Activated naive CD8-positive, alpha-beta T cell treated with anti-CD3 and anti-CD28 coated beads, Interleukin-2, amount 50 U/mL, for 16 hours (primary cell): ENCODE measurements at places on chromosomes 5 and 9.

DNA sequence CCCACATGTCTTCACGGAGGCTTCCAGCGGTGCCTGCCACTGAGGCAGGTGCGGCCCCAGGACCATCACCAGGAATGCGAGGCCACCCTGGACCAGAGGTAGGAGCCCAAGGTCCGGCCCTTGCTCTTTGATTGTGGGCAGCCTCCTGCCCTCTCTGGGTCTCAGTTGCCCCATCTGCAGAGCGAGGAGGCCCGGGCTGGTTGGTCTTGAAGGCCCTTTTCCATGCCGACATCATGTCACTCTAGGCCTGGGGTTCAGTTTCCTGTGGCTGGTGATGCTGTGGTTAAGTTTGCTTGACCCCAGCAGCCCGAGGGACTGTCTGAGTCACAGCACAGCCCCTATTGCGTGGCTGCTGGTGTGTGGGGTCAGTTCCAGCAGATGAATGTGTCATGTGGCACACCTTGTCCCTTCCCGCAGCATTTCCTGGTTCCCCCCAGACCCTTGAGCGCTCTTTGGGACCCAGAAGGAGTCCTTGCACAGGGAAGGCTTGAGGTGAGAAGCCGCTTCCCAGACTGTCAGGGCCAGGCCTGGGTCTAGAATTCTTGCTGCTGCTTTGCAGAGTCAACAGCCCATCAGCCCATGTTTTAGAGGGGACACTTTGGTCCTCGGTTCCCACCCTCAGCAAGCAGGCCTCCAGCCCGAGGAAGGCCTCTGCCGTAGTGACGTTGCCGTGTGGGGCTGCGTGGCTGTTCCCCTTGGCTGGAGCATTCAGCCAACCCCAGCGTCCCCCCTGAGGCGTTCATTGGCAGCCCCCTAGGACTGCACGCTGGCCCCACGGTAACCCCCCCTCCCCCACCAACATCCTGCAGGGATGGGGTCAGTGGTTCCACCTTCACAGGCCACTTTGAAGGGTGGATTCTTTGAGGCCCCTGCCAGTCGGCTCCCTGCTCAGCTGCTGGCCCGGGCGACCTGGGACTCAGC, 31.0 kb upstream of the HMCN2 start:
- no peak for DNase-seq

- no peak for DNase-seq
Observed at GRCh38 chr9:38063363-38063707, 5.7 kb downstream of the SHB start.

DNA sequence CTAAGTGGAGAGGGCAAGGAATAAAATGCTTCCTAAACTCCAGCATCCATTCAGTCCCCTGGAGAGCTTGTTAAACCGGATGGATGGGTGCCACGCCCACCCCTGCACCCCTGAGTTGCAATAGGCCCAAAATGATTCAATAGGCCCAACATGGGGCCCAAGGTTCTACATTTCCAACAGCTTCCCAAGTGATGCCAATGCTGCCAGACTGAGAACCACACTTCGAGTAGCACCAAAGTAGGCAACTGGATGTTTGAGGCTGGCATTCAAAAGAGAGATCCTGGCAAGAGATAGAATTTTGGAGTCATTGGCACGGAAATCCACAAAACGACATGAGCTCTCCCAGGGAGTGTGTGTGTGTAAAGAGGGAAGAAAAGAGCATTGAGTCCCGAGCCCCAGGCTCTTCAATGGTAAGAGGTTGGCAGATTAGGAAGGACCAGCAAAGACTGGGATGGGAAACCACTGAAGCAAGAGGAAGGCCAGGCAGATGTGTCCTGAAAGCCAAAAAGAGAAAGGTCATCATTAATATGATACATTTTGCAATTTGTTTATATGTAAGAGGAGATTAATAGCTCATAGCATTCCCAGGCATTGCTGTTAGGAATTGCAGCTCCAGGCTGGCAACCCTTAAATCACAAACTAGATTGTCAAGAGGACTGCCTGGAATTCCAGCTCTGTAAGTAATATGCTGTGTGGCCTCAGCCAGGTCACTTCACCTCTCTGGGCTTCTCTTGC, 130.6 kb downstream of the KCNIP1 start:
- no peak for DNase-seq

GRCh38 chr5:118461436-118461835, 526.9 kb downstream of the DTWD2 start:
- no peak for DNase-seq

DNA sequence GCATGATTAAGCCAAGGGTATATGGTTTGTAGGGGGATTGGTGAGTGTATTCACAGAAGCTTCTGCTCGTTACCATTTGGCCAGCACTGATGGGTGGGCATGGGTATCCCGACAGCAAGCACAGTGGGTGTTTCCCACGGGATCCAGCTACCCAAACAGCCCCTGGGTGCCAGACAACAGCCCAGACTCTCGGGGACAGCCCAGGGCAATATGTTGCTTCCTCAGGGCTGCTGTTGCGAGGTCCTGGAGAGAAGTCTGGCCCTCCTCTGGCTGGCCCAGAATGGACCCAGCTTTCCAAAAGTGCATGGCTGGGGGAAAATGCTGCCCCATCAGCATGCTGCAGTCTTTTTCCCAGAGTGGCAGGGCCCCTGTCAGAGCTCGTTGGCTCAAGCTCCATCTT, 247.0 kb downstream of the IRX1 start:
- no peak for DNase-seq

GRCh38 chr5:174837919-174838902, 113.8 kb downstream of the MSX2 start:
- DNase-seq: no peak

GRCh38 chr5:144308174-144308573, 137.5 kb downstream of the KCTD16 start:
- DNase-seq: no peak

GRCh38 chr9:94923326-94924089, 197.0 kb downstream of the AOPEP start:
- DNase-seq: no peak

DNA sequence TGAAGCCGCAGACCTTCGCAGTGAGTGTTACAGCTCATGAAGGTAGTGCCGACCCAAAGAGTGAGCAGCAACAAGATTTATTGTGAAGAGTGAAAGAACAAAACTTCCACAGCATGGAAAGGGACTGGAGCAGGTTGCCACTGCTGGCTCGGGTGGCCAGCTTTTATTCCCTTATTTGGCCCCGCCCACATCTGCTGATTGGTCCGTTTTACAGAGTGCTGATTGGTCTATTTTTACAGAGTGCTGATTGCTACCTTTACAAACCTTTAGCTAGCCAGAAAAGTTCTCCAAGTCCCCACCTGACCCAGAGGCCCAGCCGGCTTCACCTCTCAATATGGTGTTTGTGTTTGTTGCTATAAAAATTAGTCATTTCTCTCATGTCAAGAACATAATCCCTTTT, 49.7 kb downstream of the RECK start:
- DNase-seq: no peak

- DNase-seq: no peak
Observed at GRCh38 chr9:734831-735511, 106.5 kb upstream of the DMRT1 start.

DNA sequence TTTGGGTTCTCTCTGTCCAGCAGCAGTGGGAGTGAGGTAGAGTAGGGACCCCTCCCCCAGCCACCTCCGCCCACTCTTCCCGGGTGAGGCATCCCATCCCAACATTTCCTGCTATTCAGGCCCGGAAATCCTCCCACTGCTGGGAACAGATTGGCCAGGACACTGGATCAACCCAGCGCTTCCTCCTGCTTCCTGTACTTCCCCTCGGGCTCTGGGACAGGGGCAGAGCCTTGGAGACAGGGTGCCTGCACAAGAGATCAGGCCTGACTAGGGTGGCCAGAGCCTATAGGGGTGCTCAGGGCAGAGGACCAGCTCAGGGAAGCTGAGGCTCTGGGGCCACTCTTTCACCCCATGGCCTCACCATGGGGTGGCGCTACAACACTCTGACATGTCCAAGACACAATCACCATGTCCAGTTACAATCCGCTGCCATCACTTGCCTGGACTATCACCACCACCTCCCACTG, 14.5 kb downstream of the SH2D3C start:
- DNase-seq: no peak

DNA sequence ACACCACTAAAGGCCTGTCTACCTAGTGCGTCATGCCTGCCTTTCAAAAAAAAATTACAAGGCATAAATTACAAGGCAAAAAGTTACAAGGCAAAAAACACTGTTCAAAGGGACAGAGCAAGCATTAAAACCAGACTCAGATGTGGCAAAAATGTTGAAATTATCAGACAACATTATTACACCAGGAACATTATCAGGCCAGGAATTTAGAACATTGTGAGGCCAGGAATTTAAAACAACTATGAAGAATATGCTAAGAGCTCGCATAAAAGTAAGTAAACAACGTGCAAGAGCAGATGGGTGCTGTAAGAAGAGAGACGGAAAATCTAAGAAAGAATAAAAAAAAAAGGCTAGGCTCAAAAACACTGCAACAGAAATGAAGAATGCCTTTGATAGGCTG, 18.2 kb upstream of the MLANA start:
- no peak for DNase-seq

GRCh38 chr9:130332384-130332926, 66.9 kb downstream of the HMCN2 start:
- DNase-seq: no peak

DNA sequence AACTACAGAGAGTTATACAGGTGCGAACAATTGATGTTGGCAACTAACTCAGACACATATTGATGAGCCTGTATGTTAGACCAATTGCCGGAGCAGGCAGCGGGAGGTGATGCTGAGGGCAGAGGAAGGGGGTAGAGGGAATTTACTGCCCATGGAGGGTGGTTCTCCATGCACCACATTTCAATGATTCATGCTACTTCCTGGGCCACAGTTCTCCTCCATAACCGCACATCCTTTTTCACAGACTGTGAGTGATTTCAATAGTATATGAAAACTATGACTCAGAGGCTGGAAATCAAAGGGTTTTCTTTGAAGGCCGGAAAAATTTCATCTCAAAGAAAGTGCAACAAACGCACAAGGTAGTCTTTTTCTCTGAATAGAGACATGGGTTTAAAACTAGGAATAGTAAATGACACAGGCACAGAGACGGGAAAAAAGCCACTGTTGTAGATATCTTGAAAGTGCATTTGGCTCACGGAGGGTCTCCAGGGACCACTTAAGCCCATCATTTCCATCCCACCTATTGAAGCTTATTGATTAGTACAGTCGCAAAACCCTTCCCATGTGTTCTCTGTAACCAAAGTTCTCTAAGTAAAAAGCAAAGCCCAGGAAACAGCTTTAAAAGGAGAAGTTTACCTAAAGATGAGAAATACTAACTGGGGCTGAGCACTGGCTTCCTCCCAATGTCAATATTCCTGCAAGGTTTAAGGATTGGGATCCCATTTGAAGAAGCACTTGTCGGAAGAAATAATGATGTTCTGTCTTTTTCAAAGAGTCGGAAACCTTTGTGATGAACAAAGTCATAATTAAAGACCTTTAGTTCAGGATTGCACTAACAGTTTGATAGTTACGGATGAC, 28.0 kb upstream of the ADAM19 start:
- DNase-seq: peak; percentile 9

DNA sequence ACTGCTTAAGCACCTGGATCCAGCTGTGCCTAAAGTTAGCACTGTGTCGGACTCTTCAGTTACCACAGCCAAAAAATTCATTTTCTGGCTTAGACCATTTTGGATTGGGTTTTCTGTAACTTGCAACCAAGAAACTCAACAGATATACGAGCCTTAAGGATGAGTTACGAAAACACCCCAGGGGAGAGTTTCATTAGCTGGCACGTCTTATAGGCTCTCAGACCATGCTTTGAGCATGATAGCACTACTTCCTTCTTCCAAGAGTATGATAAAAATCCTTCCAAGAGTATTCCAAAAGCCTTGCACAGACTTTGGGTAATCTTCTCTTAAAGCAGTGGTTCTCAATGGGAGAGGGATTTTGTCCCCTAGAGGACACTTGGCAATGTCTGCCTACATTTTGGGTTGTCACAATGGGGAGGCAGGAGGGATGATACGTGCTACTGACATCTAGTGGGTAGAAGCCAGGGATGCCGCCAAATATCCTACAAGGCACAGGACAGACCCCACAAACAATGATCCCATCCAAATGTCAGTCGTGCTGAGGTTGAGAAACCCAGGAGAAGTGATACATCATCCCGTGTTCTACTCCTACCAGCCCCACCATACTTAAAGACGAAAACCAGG, 64.8 kb downstream of the SMIM23 start:
- no peak for DNase-seq

GRCh38 chr5:135393229-135393628, 5.8 kb downstream of the MACROH2A1 start:
- no peak for DNase-seq

GRCh38 chr5:126125407-126125806, 297.8 kb upstream of the GRAMD2B start:
- no peak for DNase-seq

DNA sequence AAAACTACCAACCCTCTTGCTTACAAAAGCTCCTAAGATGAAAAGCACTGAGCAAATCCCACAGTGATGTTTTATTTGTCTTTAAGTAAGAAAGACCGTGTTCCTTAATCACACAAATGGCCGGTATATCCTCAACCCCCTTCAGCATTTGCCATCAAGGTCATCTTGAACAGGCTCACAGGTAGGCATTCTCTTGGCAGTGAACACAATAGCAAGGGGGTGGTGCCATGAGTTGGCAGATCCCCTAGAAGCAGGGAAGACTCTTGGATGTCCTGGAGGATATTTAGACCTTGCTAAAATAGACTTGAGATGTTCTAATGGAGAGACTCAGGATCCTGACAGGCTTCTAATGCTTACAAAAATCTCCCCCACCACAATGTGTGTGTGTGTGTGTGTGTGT, 323.0 kb downstream of the SPOCK1 start:
- no peak for DNase-seq

DNA sequence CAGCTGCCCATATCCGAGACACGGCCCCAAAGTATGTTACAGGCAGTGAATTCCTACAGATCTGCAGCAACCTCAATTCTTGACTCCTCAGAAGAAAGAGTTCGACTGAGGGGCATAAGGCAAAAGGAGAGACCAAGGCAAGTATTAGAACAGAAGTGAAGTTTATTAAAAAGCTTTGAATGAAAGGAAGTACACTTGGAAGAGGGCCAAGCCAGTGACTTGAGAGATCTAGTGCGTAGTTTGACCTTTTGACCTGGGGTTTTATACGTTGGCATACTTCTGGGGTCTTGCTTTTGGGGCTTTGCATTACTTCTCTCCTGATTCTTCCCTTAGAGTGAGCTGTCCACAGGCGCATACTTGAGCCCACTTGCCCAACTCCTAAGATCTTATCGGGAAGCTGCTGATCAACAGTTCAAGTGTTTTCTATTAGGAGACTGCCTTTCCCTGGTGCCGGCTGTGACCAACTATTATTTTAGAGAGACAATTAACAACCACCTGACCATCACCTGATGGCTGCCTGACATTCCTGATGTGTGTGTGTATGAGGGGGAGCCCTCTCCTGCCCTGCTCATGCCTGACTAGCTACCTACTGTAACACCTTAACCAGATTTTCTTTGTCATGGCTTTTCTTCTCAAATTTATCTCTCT, 1.5 kb upstream of the DEPDC1B start:
- DNase-seq: no peak

GRCh38 chr9:133579601-133580418, 29.4 kb downstream of the FAM163B start:
- DNase-seq: no peak
